ENCODE measurements at places on chromosomes 6 and 20.

GRCh38 chr6:41372832-41373626 is 37.6 kb downstream of the NCR2 start:
- DNase-seq: no peak

- DNase-seq: no peak
These were observed 176.9 kb downstream of the DTNBP1 start for GRCh38 chr6:15485936-15486335.

DNA sequence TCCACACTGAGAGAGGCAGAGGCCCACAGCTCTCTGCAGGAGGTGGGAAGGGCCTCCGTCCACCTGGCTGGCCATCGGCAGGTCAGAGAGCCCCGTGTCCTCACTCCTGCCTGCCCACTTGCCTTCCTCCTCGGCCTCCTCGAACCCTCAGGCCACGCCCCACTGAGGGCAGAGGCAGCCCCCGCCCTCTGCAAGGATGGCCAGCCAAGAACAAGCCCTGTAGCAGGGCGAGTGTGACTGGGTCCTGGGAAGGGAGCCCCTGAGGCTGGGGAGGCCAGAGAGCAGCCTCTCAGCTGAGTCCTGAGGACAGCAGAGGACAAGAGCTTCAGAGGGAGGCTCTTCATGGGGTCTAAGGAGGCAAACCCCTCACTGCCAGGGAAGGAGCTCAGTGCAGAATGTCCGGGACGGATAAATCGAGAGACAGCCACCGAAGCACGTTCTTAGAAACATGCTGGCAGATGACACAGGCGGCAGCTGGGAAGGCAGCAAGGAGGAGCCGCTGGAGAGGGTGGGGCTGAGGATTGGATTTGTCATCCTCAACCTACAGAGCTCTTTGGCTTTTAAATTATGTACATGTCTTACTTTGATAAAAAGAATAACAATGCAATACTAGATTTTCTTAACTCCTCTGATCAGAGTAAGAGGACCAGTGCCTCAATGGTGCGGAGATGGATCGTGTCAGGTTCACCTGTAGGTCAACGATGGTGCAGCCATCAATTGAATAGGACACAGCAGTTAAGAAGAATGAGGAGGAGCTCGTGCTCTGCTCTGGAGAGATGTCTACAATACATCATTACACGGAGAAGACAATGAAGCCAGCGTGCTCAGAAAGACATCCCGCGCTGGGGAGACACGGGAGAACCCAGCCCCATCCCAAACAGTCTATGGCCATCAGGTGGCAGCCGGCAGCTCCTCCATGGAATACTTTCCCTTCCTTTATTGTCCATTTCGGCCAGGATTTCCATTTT is 53.0 kb downstream of the GNAS-AS1 start:
- DNase-seq: no peak

DNA sequence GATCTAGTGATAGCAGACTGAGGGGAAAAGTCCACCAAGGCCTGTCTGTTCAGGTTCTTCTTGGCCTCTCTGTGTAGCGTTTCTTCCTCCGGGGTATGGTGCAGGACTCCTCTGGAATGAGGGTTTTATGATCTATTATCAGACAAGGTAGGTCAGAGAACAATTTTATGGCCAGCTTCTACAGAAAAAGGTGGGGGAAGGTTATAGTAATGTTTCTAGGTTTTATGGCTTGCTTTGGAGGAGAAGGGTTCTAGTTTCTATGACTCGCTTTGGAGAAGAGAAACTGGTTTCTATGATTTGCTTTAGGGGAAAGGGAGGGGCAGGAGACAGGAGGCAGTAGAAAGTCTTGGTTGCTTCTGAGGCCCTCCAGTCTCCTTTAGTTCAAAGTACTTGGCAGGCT is 144.8 kb upstream of the LAMA2 start:
- no peak for DNase-seq

DNA sequence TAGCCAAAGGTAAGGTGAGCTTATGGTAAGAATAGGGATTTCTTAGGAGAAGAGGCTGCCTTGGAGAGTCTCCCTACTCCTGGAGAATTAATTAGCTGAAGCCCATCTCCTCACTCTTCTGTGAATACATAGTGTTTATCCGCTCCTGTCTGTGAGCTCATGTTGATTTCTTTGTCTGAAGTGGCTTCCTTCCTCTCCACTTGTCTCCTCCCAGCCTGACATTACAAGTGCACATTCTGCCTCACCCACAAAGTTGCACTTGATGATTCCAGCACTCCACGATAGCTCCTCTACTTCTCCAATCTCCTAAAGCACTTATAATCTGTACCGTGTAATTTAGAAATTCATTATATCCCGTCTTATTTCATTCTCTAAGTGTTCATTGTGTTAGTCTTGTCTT is 287.2 kb downstream of the QKI start:
- no peak for DNase-seq

DNA sequence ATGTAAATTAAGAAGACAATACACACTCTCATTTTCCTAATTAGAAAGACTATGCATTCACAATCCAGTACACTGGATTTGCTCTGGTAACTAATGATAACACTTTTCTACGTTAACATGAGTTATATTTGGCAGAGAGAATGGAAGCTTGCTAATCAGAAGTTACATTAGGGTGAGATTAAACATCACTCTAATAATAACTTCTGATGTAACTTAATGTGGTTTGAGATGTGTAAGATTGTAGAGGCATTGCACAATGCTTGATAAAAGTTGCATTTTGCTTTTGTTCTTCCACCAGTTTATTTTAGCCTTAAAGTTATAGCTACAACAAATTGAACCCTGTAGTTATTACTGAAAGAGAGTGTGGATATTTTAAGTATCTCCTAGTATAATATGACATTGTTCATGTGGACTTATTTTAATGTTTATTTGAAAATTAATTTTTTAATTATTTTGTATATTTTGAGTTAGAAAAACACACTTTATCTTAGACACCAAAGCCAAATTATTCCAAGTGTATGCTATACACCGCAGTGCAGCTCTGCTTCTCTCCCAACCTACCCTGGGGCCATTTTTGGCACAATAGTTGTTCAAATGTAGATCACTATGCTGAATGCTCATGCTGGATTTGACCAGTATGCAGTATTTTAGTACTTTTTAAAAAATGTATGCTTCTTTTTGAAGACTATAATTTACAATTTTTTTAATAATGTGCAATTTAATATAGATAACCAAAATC is 143.2 kb downstream of the SLC16A10 start:
- no peak for DNase-seq

DNA sequence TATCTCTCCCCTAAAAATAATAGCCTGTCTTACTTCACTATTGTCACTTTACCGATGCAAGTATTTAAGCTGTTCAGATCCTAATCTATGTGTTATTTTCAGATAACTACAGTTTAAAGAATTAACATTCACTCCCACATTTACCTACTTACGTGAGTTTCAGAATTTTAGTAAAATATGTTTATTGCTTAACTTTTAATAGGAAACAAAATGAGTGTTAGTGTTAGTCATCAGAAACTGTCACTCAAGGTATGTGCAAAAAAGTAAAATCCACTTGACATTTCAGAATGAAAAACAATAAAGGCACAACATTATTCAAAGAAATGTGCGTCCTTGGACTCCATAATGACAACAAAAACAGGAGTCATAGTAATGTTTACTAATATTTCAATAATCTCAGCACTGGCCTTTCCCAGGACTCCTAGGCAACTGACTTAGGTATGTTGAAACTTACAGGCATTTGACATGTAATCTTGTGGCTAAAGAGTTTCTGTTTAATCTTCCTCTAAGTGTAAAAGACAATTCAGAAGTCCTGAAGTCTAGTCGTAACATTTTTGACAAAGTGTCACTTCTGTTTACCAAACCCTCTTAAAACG is 4.5 kb downstream of the ATXN1 start:
- DNase-seq: no peak

- no peak for DNase-seq
These were observed 42.8 kb upstream of the TASP1 start for GRCh38 chr20:13681248-13682125.

DNA sequence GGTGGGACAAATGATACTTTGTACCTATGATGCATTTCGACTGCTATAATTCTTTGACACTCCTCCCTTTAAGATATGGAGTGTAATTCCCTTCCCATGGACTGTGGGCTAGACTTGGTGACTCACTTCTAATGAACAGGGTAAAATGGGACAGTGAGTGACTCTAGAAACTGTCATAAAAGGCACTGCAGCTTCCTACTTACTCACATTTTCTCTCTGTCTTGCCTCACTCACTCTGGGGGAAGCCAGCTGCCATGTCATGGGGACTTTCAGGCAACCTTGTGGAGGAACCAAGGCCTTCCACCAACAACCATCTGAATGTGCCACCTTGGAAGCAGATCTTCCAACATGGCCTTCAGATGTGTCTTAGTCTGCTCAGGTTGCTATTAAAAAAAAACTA is 12.9 kb upstream of the GFOD1 start:
- no peak for DNase-seq

GRCh38 chr6:20921578-20921977 is 387.3 kb downstream of the CDKAL1 start:
- DNase-seq: no peak

- DNase-seq: no peak
These were observed 34.8 kb downstream of the MYLIP start for GRCh38 chr6:16163535-16164300.

- DNase-seq: no peak
These were observed 282.3 kb upstream of the QKI start for GRCh38 chr6:163132050-163132750.

DNA sequence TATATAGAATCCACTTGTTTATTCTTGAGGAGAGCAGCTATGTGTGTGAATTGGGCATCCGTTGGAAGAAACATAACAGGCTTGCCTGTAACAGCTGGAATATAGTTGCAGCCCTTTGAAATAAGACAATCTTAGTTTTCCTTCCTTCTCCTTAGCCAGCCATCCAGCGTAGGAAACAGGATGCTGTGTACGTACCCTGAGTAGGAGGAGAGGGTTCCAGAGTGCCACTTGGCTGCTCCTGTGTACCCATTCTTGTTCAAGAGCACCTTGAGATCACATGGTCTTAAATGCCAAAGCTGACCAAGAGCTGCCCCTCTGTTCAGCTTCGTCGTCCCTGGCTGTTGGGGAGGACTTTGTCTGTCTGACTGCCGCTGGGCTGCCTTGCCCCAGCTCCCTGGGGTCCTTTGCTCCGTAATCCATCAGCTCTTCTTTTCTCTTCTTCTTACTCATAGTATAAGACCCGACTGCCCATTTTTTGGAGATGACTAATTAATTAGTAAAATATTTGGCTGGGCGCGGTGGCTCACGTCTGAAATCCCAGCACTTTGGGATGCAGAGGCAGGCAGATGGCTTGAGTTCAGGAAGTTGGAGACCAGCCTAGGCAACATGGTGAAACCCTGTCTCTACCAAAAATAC is 49.0 kb downstream of the RREB1 start:
- no peak for DNase-seq

- no peak for DNase-seq
These were observed 15.3 kb downstream of the ANKRD60 start for GRCh38 chr20:58213121-58213520.

- no peak for DNase-seq
These were observed 471.8 kb upstream of the JAG1 start for GRCh38 chr20:11145616-11146015.

GRCh38 chr6:50847890-50848594 is 29.4 kb downstream of the TFAP2B start:
- DNase-seq: no peak

- DNase-seq: no peak
These were observed 17.8 kb downstream of the HIVEP2 start for GRCh38 chr6:142927271-142927580.

- DNase-seq: no peak
These were observed 87.8 kb downstream of the SESN1 start for GRCh38 chr6:109006818-109007217.

- no peak for DNase-seq
These were observed 3.8 kb downstream of the SLC35B2 start for GRCh38 chr6:44253307-44254101.

DNA sequence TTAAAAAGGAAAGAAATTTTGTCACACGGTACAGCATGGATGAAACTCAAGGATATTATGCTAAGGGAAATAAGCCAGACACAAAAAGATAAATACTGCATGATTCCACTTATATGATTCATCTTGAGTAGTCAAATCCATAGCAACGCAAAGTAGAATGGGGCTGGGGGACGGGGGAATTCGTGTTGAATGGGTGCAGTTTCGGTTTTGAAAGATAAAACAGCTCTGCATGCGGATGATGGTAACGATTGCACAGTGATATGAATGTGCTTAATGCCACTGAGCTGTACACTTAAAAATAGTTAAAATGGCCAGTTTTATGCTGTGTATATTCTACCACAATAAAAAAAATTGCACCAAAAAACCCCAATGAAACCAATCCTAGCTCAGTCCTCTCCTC is 52.9 kb upstream of the SIRPA start:
- DNase-seq: no peak

DNA sequence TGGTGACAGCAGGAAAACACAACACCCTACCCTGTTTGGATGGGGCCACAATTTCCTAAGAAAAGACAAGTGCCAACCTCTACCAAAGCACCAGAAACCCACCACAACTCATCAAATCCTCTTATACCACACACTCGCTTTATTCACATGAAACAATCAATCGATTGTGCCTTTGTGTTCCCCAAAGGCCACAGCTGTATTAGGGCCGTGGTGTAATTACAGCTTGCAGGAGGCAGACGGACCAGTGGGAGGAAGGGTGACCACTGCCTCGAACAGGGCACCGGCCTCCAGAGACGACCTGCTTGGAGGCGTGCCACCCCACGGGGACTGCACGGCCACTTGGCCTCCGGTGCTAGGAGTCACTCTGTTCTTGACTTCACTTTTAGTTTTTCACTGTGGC is 264.1 kb downstream of the FOXC1 start:
- DNase-seq: no peak

DNA sequence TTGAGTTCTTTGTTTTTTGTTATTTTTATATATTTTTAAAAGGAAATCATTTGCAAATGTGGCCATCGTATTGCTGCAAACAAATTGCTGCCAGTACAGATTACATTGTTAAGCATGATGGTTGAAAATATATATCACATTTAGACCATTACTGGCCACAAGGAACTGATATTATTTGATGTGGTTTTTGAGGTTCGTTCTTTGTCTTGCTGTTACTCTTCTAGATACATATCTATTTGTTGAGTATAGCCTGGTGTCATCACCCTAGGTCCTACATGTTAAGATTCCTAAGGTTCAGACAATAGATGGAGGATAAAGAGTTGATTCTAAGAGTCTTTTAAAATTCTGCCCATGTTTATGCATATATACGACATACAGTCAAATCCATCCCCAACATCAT is 306.0 kb downstream of the FARS2 start:
- no peak for DNase-seq

GRCh38 chr20:19478320-19478895 is 266.0 kb downstream of the SLC24A3 start:
- no peak for DNase-seq

DNA sequence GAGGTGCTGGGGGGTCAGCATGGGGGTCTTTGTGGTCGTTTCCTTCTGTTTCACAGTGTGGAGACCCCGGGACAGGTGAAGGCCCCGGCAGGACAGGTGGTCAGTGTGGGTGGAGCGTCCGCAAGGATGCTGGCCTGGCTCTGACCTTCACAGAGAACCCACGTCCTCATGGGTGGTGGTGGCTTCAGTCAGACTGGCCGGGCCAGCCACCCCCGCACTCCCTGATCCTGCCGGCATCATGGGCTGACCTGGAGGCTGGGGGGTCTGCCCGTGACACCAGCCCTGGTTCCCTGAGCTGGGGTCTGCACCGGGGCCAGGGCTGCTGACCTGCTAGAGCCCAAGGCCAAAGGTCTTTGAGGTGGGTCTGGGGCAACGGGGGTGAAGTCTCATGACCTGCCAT is 41.9 kb downstream of the CDH4 start:
- no peak for DNase-seq

- DNase-seq: no peak
These were observed 201.6 kb upstream of the JARID2 start for GRCh38 chr6:15044146-15044882.

GRCh38 chr6:166262743-166263515 is 45.3 kb downstream of the PRR18 start:
- no peak for DNase-seq

GRCh38 chr6:51531623-51532022 is 555.8 kb downstream of the PKHD1 start:
- no peak for DNase-seq

Measured in esophagus squamous epithelium (tissue), 5 donors.